ENCODE measurements at places on chromosomes 3 and 15.

- no peak for DNase-seq
Observed at GRCh38 chr3:23829242-23829934, 23.6 kb downstream of the UBE2E1 start.

- no peak for DNase-seq
Observed at GRCh38 chr15:91214675-91215590, 114.9 kb downstream of the SV2B start.

- no peak for DNase-seq
Observed at GRCh38 chr3:177932750-177933660, 603.2 kb upstream of the KCNMB2 start.

- no peak for DNase-seq
Observed at GRCh38 chr15:61195116-61196002, 33.7 kb downstream of the RORA start.

GRCh38 chr3:49025793-49026520 is 3.2 kb downstream of the IMPDH2 start:
- DNase-seq = no peak

GRCh38 chr3:150680562-150680961 is 23.2 kb downstream of the ERICH6 start:
- DNase-seq = no peak

DNA sequence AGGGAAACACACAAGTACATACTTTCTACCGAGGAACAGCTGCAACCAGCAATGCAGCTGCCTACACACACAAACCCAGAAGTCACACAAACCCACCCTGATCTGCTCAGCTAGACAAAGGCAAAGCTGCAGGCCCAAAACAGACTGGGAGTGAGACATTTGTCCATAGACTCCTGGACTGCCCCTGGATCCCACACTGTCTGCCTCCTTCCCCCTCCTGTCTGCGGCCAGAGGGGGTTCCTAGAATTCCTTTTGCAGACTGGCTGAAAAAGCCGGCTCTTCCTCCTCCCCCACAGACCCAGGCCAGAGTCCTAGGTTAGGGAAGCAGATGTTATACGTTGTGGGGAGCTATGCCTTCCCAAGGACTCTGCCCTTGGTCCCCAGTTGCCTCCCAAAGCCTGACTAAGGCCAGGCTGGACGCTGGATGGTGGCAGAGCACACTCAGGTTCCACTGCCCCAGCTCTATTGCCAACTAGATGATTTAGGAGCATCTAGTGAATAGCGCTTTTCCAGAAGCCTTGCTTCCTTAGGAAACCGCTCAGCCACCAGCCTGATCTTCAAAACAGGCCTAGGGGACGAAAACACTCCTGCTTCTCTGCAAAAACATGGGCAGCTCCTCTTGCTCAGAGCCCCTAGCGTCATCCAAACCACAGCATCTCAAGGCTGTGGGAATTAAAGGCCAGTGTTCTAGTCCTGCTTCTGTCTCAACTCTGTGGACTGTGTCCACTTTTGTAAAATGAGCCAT is 37.4 kb upstream of the CILP start:
- DNase-seq = no peak

GRCh38 chr3:170232266-170232665 is 10.0 kb downstream of the PRKCI start:
- no peak for DNase-seq

- no peak for DNase-seq
Observed at GRCh38 chr3:67381667-67382272, 272.6 kb downstream of the SUCLG2 start.

DNA sequence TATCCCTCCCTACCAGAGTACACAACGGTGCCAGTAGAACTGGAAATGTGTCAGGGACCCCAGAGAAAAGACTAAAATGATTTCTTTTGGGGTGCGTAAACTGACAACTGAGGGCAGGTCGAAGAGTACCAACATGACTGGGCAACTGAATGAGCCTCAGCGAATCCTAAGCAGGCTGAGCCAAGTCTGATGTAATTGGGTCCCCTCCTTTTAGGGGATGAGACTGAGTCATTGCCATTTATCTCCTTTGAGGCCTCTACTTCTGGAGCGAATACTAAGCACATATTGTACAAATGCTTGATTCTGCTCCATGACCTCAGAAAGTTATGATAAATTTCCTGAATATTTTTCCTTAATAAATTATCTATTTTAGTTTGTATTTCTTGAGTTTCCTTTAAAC is 17.3 kb upstream of the GPR156 start:
- DNase-seq = no peak

DNA sequence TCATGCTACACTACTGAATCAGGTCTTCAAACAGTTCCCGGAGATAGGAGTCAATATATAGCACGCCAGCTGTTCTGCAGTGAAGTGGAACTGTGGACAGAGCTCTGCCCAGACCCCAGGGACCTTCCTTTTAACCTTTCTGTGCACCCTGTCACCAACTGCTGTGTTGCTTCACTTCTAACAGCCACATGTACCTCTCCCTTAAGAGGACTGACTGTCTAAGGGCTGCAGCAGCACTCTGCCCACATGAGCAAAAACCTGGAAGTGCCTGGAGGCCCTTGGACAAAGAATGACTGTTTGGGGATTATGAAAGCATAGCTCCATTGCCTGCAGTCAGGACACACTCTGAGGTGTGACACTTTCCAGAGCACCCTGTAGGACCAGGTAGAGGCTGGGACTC is 88.3 kb upstream of the CTNNB1 start:
- DNase-seq = no peak

GRCh38 chr15:38874464-38874863 is 309.9 kb upstream of the RASGRP1 start:
- no peak for DNase-seq

DNA sequence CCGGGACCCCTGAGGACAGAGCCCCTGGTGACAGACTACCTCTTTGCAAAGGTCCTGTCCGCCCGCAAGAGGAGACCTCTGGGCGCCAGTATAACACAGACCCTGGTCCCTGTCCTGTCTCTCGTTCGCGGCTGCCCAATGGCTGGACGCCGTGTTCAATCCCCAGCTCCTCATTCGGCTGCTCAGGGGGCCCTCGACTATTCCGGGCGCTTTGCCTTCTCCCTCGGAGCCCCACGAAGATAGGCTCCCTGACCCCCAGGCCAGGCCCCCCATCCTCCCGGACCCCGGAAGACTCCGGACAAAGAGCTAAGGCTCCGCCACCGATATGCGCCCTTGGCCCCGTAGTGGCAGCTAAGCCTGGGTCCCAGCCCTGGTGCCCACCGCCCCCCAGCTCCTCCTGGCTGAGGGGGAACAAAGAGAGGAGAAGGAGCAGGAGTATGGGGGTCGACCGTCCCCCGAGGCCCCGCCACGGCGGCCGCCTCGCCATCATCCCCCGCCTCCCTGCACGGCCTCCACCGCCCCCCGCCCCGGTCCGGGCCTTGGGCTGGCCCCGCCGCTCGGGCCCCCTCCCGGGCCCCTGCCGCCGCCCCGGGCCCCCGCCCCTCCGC is 437 bp downstream of the CELSR3 start:
- DNase-seq = no peak

DNA sequence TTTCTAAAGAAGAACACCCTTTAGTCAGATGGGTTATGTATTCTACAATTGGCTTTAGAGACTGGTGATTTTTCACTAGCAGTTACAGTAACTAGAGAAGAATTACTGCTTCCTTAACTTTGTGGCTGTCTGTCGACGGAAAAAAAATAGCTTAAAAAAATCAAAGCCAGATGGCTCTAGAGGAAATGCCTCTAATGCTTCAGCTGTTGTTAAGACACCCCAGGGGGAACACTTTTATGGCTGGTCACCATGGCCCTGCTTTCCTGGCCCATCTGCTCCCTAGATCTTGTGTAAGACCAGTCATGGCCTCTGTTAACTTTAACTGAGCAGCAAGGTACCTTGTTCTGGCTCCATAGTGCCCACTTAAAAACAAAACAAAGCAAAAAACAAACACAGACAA is 198.6 kb upstream of the PLSCR5 start:
- no peak for DNase-seq

GRCh38 chr3:104178680-104179079 is 1188.0 kb upstream of the ALCAM start:
- no peak for DNase-seq

- peak; percentile 84 for DNase-seq
Observed at GRCh38 chr3:183490653-183491052, 62.2 kb upstream of the MCF2L2 start.

DNA sequence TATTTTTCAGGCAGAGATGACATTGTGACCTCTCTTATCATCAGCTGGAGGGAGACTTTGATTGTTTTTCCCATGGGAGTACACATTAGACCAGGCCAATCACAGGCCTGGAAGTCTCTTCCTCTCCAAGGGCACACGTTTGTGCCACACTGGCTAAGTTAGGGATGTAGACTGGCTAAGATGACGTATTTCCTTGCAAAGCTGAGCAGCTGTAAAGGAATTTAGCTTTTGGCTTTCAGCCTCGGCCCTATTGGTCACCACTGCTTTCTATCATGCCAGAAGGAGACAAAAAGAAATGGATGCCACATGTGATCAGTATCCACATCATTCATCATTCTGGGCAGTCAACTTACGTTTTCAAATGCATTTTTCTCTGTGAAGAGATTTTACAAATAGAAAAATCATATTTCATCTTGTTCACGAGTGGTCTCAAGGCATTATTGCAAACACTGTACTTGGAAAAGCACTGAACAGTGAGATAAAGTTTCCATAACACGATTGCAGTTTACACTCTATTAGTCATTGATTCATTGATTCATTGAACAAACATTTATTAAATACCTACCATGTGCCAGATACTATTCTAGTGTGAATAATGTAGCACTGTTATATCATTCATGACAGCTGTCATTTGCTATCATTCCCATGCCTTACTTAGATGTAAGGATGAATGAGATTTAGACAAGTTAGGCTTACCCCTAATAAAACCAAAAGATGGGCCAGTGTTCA is 27.0 kb upstream of the RNF7 start:
- DNase-seq = no peak

- DNase-seq = no peak
Observed at GRCh38 chr3:170387950-170388349, 30.4 kb downstream of the SKIL start.

DNA sequence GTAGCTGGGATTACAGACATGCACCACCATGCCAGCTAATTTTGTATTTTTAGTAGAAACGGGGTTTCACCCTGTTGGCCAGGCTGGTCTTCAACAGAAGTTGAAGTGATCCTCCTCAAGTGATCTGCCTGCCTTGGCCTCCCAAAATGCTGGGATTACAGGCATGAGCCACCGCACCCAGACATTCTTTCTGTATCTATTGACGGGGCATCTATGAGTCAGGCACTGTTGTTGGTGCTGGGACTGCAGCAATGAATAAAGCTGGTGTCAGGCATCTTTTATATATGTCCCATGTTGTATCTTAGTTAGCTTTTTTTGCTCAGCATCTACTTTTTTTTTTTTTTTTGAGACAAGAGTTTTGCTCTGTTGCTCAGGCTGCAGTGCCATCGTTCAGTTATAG is 47.6 kb upstream of the ULK4 start:
- DNase-seq = no peak

DNA sequence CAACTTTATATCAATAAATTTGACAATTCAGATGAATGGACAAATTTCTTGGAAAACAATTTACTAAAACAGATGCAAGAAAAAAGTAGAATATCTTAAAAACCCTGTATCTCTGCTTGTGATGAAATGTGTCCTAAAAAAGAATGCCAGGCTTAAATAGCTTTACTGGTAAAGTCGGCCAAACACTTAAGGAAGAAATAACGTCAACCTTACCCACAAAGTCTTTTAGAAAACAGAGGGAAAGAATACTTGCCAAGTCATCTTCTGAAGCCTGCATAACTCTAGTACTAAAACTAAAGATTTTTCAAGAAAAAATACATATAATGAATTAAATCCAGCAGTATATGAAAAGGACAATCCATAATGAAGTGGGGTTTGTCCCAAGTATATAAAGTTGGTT is 111.1 kb downstream of the RASA2 start:
- DNase-seq = no peak

Data from NCI-H1436 (cell line).